ENCODE measurements at places on chromosomes 12 and 14.
A peak's percentile ranks its signal among the peaks of the same experiment; 100 is the strongest.

DNA sequence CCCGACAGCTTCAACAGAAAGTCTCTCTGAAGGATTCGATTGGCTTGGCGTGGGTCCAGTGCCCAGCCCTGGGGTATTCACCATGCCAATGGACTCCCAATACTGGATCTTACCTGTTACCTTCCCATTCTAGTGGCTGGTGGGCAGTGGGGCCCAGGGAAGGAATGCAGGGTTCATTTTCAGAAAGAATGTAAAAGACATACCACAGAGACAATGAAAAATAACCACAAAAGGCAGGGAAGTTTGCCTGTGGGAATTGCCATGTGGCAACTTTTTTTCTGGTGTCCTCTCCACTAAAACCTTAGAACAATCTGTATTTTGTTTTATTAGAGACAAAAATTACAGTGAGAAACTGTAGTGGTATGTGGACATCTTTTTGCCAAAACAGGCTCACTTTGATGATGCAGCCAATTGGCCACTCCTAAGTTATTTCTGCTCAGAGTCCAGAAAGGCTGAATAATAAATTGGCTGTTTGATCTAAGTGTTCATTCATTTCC is 55.2 kb downstream of the PTGER2 start:
- DNase-seq = no peak

GRCh38 chr14:27863166-27863565 is 903.4 kb upstream of the FOXG1 start:
- DNase-seq = no peak

DNA sequence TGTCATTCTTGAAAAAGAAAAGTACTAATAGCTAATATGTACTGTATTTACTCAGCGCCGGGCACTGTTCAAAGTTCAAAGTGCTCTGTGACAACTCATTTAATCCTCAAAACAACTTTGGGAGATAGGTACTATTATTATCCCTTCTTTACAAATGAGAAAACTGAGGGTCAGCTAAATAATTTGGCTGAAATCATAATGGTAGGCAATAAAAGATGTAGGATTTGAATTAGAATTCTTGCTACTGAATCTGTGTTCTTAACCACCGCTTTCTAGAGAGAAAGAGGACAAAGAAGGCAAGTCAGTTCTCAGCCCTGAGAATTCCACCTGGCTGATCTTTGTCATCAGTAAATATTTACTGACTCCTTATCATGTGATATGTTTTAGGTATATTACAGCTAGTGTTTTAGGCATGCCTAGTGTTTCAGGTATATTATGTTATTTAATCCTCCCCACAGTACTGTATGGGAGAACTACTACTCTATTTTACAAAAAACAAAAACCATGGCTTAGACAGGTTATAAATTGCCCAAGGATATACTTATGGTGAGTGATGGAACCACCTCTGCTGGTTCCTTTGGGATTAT is 205.7 kb upstream of the GZMB start:
- no peak for DNase-seq

DNA sequence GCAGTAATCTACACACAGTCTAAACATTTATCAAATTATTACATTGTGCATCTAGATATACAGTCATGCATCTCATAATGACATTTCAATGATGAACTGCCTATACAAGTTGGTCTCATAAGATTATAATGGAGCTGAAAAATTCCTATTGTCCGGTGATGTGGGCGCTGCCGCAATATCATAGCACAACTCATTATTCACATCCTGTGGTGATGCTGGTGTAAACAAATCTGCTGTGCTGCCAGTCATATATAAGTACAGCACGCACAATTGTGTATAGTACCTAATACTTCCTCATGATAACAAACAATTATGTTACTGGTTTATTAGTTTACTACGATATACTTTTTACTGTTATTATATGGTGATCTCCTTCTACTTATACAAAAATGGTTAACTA is 768.8 kb upstream of the NOVA1 start:
- no peak for DNase-seq

- DNase-seq = no peak
These were observed 86.3 kb downstream of the VCPKMT start for GRCh38 chr14:50030036-50030435.

DNA sequence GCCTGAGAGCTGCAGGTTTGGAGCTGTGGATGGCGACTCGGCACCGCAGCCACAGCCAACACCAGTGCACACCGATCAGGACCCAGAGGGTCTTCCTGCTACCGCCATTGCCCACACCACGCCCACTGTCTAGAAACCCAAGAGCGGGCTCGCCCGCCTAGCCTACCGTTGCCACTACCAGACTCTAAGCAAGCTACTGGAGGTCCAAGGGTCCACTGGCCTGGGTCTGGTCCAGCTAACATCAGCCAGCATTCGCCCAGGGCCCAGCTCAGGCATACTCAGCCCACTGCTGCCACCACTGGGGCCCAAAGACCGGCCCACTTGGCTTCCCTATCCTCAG is 30.5 kb upstream of the MON2 start:
- DNase-seq = no peak

GRCh38 chr12:26188127-26188526 is 7.2 kb upstream of the SSPN start:
- DNase-seq = no peak

GRCh38 chr14:57297852-57298251 is 29.1 kb downstream of the AP5M1 start:
- DNase-seq = no peak

DNA sequence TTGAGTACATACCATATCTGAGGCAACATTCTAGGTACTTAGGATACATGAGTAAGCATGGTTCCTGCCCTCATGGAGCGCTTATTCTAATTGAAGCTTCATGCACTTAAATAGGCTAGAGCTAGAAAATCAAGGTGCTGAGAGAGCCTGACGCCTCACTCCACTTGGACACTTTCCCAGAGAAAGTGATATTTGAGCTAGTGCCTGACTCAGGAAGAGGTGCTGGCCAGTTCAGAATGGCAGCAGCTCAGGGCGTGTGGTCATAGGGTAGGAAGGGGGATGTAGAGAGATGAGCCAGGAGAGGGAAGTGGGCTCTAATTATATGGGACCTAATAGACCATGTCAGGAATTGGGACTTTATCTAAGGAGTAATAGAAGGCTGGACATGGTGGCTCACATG is 33.3 kb downstream of the TULP3 start:
- DNase-seq = no peak

DNA sequence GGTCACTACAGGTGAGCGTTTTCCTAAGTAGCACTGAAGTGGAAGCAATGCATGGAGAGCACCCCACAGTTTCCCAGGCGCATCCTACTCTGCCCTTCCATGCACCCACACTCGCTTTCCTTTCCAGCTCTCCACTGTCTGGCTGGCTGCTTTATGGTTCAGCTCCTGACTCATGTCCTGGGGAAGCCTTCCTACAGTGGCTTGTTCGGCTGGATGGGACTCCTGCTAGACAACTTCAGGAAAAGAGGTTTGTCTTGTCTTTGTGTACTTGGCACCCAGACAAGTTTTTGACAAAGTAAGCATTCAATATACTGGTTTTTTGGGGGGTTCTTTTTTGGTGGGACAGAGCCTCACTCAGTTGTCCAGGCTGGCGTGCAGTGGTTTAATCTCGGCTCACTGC is 21.6 kb downstream of the PPM1H start:
- no peak for DNase-seq

DNA sequence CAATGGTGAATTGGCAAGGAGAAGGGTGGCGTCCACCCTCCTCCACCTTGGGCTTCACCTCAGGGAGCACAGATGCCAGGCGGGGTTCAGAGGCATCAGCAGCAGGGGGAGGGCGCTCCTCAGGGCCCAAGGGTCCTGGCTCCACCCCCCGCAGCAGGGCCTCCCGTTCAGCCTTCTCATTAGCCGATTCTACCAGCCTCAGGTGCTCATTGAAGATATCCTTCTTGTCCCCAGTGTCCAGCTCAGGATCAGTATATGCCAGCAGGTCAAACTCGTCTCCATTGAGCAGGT is 19.3 kb upstream of the PRKAG1 start:
- no peak for DNase-seq

DNA sequence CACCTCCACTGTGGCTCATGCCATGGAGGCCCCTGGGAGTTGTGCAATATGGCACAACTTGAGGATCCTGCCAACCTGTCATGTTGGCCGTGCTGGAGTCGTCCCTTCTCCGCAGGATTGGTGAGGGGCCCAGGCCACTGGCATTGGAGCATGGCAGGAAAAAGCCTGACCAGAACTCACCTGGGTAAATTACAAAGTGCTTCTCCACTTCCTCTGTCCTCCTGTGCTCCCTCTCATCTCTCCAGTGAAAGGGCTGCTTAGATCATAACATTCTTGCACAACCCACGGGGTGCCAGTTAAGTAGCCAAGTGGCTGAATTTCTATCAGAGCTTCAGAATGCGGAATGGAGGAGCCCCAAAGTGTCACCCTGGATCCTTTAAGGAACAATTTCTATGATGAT is 381.0 kb downstream of the DPF3 start:
- no peak for DNase-seq

GRCh38 chr12:104482113-104482512 is 25.4 kb downstream of the CHST11 start:
- DNase-seq = no peak

- DNase-seq = no peak
These were observed 64.9 kb upstream of the ZDHHC17 start for GRCh38 chr12:76698966-76699365.

- DNase-seq = peak; percentile 68
These were observed 1.2 kb upstream of the SCAF11 start for GRCh38 chr12:45991284-45992249.

GRCh38 chr14:36514278-36515104 is 5.5 kb downstream of the NKX2-1 start:
- no peak for DNase-seq

DNA sequence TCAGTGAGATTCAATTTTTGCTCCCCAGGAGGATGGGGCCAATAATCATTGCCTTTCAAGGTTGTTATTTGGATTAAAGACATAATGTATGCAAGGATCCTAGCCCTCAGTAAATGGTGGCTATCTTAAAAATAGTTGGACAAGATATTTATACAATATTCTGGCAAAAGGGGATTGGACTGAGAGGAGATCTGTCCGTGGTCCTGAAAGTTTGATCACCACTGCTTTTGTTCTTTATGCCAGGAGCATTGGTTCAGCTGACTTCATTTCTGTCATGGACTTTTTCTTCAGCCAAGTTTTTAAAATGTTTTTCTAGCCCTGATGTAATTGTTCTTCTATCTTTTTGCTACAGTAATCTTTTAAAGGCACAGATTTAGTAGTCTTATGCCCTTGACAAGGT is 70.2 kb upstream of the TCL1A start:
- no peak for DNase-seq

DNA sequence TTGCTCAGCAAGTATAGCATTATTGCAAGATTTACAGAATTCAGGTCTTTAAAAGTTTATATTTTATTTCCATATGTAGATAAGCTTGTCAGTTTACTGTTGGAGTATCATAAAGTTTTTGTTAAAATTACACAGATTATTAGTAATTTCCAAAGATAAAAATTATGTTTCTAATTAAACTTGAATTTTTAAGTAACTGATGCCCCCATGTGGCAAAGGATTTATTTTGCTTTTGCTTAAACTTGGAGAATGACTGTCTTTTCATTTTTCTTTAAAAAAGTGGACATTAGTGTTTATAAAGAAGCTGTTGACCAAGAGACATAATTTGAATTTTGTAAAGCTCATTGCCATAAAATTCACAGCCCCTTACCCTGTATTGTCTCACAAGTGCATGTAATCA is 45.8 kb downstream of the ETNK1 start:
- DNase-seq = no peak

DNA sequence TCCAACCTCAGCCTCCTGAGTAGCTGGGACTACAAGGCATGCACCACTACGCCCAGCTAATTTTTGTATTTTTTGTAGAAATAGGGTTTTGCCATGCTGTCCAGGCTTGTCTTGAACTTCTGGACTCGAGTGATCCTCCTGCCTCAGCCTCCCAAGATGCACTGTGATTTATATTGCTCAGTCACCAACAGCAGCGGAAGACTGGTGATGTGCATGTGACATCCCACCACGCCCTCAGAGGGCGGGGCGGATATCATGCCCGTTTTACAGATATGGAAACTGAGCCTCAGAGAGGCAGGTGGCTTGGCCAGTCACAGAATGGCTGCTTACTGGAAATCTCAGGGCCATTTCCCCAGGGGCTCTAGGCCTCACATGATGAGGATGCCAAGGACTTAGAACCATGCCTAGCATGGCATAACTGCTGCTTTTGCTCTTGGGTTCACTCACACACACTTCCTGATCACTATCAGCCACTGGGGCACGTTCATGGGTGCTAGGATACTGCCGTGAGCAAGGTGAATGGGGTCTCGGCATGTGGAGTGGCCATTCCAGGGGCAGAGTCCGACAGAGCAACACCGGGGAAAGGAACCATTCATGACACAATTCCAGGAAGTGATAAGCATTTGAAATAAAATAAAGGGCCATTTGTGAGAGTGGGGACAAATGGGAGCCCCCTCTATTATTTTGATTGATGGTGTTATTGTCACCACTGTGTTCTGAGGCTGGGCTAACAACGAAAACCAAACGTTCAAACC is 31.9 kb downstream of the RBM19 start:
- DNase-seq = no peak

DNA sequence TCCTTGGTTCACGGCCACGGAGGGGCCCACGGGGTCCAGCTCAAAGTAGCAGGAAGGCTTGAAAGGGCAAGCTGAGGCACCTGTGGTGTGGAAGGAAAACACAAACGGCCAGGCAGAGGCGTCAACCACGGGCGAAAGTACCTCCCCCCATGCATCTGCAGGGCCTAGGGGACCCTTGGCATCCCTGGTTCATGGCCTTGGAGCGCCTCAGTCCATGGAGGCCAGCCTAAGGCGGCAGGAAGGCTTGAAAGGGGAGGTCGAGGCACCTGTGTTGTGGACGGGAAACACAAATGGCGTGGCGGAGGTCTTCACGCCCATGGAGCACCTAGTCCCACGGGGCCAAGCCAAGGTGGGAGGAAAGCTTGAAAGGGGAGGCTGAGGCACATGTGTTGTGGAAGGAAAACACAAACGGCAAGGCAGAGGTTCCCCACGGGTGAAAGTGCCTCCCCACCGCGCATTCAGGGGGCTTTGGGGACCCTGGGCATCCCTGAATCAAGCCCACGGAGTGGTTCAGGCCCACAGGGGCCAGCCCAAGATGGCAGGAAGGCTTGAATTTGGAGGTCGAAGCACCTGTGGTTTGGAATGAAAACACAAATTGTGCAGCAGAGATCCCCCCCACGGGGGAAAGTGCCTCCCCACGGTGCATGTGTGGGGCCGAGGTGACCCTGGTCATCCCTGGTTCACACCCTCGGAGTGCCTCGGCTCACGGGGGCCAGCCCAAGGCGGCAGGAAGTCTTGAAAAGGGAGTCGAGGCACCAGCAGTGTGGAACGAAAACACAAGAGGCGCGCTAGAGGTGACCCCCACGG is 380.8 kb downstream of the ALG10 start:
- DNase-seq = no peak
